Activated CD8-positive, alpha-beta memory T cell treated with anti-CD3 and anti-CD28 coated beads for 36 hours (primary cell): ENCODE measurements at places on chromosomes 5 and 9. TPM values are rescaled to one million over a fixed set of nuclear protein-coding genes. Genes with fewer than 3 reads are reported as not detected.

Gene ZNF367
- total RNA-seq = 46.0 TPM

Gene GDA
- not detected for total RNA-seq

Gene TAF11L4
- total RNA-seq = not detected

Gene PCDHA2
- not detected for total RNA-seq

Gene BDP1
- total RNA-seq = 32.5 TPM

Gene PCDHA12
- not detected for total RNA-seq

Gene TSSK1B
- not detected for total RNA-seq

Gene ZNF483
- 1.9 TPM for total RNA-seq

Gene LCN1
- not detected for total RNA-seq

Gene MBLAC2
- 6.0 TPM for total RNA-seq

Gene MYOZ3
- total RNA-seq = 0.06 TPM

Gene CXCL14
- total RNA-seq = not detected

Gene TEK
- not detected for total RNA-seq

Gene ATG10
- 7.1 TPM for total RNA-seq

Gene OR1N2
- total RNA-seq = not detected

Gene SAPCD2
- total RNA-seq = 16.4 TPM

Gene WNT8A
- not detected for total RNA-seq

Gene DAB2
- total RNA-seq = not detected

Gene AUH
- 31.4 TPM for total RNA-seq

Gene SHOC1
- not detected for total RNA-seq

Gene KCNMB1
- not detected for total RNA-seq

Gene PLPP7
- total RNA-seq = not detected

Gene MEF2C
- total RNA-seq = 0.08 TPM

Gene GPR150
- 0.38 TPM for total RNA-seq

Gene RFX3
- 13.2 TPM for total RNA-seq

Gene TAF11L5
- total RNA-seq = not detected

Gene ANKDD1B
- total RNA-seq = 0.17 TPM

Gene PRDM9
- not detected for total RNA-seq

Gene SPAAR
- total RNA-seq = not detected

Gene GPR151
- total RNA-seq = not detected

Gene C5orf52
- total RNA-seq = not detected

Gene ABCA2
- 9.8 TPM for total RNA-seq

Gene CLIC3
- total RNA-seq = not detected

Gene ZDHHC12
- total RNA-seq = 65.5 TPM

Gene NHP2
- total RNA-seq = 317 TPM

Gene BASP1
- 0.13 TPM for total RNA-seq

Gene ADGRV1
- not detected for total RNA-seq

Gene SPATA31D4
- total RNA-seq = not detected

Gene CFAP157
- not detected for total RNA-seq

Gene ITGA2
- total RNA-seq = 6.3 TPM

Gene PCDHGA10
- 0.08 TPM for total RNA-seq

Gene RMI1
- total RNA-seq = 31.8 TPM

Gene ADGRD2
- not detected for total RNA-seq

Gene NIM1K
- total RNA-seq = 0.86 TPM

Gene KCTD16
- total RNA-seq = 0.04 TPM

Gene NXNL2
- not detected for total RNA-seq

Gene CNTLN
- total RNA-seq = 0.32 TPM

Gene FOXD1
- total RNA-seq = 0.46 TPM

Gene PCDHGA4
- 0.15 TPM for total RNA-seq

Gene SLC1A3
- total RNA-seq = not detected

Gene CCNO
- 0.19 TPM for total RNA-seq

Gene CXXC5
- 2.7 TPM for total RNA-seq

Gene SV2C
- not detected for total RNA-seq

Gene GMCL2
- not detected for total RNA-seq
